Fibroblast of villous mesenchyme (primary cell): ENCODE measurements at places on chromosomes 12 and 14. TPM values are rescaled to one million over a fixed set of nuclear protein-coding genes. Genes with fewer than 3 reads are reported as not detected.

Gene SLC10A1
- not detected in 2 replicates for total RNA-seq

Gene LMBR1L
- total RNA-seq = 47.9 and 71.2 TPM in 2 replicates

Gene TROAP
- total RNA-seq = 11.3 and 14.7 TPM in 2 replicates

Gene TCTN2
- 12.2 and 13.0 TPM in 2 replicates for total RNA-seq

Gene PLEK2
- total RNA-seq = 2.2 and 4.5 TPM in 2 replicates

Gene DHRS1
- total RNA-seq = 8.7 and 13.8 TPM in 2 replicates

Gene CMAS
- total RNA-seq = 16.8 and 28.1 TPM in 2 replicates

Gene FRMD6
- 475 and 524 TPM in 2 replicates for total RNA-seq

Gene TOMM20L
- total RNA-seq = not detected in 2 replicates

Gene WDR89
- 6.8 and 13.0 TPM in 2 replicates for total RNA-seq

Gene CAND1
- 132 and 158 TPM in 2 replicates for total RNA-seq

Gene C12orf54
- not detected in 2 replicates for total RNA-seq

Gene KRT86
- total RNA-seq = under 0.01 TPM in 1 of 2 replicates, not detected in the other

Gene HAL
- not detected in 2 replicates for total RNA-seq

GRCh38 chr14:22388669-22389595 lies 200.1 kb downstream of the DAD1 start:
- DNase-seq = peak; percentile 52

GRCh38 chr12:59431266-59431665 lies 164.6 kb upstream of the SLC16A7 start:
- no peak for DNase-seq

DNA sequence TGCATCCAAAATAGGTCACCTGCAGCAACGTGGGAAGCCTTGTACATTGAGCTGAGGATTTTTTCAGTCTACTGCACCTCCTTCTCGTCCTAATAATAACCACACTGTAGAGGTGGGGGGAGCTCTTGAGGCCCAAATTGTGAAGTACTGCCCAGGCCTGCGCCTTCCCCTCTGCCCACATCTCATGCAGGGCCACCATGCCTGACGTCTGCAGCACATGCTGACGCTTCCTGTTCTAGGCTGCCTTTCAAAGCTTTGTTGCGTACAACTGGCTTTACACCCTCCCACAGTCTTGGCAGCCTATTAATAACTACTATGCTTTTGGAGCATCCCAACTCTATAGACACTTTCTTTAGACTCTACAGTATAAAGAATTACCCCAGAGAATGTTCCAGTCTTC lies 26.5 kb upstream of the TTC7B start:
- DNase-seq = no peak

GRCh38 chr14:22945642-22946041 lies 11.2 kb downstream of the HAUS4 start:
- DNase-seq = no peak

- DNase-seq = no peak
These were observed 2.2 kb downstream of the VAMP1 start for GRCh38 chr12:6468283-6468575.

DNA sequence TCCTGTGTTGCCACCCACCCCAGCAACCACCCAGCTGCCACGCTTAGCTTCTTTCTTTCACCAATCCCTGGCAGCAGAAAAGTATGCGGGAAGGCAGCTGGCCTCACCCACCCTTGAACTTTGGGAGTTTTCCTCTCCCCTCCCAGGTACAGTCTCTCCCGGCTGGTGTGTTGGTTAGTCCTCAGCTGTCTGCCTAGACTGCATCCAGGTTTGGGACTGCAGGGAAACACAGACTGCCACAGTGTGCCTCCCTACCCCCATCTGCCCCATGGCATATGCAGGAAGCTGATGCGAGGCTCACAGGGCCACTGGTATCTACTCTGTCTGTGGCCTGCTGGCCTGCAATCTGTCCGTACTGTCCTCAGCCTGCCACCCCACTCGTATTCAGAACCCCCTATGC lies 2.1 kb downstream of the CD9 start:
- no peak for DNase-seq

DNA sequence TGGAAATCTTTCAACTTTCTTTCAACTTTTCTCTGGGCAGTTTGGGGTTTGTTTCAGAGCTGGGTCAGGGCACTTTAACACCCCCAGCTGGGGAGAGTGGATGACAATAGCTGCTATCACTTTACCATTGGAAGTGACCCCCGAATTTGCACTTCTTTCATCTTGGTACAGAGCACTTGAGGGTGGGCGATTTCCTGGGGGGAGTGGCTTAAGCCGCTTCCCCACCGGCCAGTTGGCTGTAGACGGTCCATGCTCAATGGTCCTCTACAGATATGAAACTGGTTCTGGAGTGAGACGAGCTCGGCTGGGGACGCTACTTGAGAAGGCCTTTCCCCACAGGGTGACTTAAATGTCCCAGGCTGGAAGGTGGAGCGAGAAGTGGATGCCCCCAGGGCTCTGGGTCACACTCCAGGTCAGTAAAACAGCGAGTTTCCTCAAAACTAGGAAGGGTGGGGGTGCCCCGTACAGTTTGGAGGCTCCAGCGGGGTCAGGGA lies at the start of gene VRTN:
Gene VRTN (plus strand): TSS at position 231 of the 494 bp plus-strand sequence. CDS start 8,313 bp downstream, outside the sequence.
- DNase-seq = no peak

DNA sequence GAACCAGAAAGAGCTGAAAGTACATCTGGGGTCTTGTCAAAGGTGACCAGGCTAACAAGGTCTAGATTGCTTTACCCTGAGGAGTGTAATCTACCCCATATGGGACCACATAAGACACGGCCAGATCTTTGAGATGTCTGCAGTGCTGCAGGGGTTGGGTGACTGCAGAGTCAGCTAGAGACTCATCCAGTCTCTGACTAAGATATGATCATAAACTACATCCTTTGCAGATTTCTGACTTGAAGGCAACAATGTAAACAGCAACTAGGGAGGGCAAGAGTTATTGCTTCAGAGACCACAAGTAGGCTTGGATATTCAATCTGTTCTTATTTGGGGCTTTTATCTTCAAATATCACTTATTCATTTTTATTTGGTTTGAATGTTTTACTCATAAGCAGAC lies 1080.5 kb upstream of the FOXG1 start:
- DNase-seq = no peak

GRCh38 chr14:29629839-29630238 lies 297.8 kb downstream of the PRKD1 start:
- DNase-seq = no peak

DNA sequence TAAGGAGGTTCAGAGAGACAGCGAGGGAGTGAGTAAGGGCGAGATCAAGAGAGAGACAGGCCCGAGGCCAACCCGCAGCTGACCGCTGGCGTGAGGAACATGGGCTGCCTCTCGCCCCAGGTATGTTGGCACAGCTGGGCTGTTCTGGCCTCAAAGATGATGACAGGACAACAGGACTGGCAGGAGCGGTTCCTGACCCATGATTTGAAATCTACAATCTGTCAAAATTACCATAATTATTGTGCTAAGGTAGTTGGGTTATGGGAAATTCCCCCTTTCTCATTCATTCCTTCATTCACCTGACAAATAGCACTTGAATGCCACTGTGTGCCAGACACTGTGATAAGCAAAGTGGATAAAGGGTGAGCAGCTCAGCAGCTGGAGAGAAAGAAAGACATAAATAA lies 5.1 kb upstream of the ENDOU start:
- DNase-seq = no peak

DNA sequence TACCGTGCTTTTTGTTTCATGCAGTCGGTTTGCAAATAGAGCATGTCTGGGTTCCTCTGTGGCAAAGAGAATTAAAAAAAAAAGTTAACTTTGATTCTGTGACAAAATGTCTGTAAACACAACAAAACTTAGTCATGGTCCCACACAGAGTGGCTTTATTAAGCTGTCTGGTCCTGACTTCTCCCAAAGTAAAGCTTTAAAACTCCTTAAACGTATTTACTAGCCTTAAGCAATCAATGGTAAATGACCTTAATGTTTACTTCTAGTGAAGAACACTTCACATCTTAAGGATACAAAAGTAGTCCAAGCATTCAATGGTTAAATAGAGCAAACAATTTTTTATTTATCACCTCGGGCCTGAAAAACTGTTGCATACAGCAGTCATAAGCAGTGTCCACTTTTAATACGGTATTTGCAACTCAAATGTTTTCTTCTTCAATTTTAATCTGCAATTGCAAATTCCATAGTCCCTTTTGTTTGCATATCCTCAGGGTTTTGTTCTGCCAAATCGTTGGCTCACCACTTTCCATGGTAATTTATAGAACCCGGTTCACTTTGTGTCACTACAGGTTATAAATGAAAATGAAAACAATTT lies 453.0 kb upstream of the MIS18BP1 start:
- no peak for DNase-seq

DNA sequence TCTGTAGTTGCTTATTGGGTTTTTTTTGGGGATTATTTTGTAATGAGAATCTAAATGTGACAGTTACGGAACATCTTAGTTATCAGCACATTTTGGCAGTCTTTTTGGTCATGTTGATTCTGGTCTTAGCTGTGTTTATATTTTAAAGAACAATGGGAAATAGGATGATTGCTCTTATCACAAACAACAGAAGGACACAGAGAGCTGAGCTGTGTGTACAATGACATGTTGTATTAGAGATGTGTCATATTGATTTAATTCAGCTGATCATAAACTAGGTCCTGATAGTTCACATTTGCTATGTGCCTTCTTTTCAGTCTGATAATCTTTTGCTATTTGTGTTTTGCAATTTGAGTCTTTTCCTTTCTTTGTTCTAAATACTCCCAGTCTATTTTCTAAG lies 781.7 kb downstream of the TRHDE start:
- no peak for DNase-seq

DNA sequence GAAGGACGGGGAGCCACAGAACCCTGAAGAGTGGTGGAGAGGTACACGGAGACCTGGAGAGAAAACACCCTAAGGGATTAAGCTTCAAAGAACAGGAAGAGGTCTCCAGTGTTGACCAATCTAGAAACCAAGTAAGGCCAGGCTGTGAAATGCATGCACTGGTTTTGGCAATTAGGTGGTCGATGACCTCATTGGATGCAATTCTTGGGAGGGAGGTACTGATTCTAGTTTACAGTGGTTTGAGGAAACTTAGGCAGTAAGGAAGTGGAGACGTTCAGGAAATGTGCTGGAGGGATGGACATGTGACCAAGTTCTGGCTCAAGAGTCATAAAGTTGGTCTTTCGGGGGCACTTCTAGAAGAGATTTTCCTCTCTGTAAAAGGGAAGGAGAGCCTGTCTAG lies 91.3 kb upstream of the CEP83 start:
- DNase-seq = no peak

GRCh38 chr14:34256223-34256622 lies 205.8 kb downstream of the SPTSSA start:
- no peak for DNase-seq
